ENCODE measurements at places on chromosomes 7 and 10.

GRCh38 chr10:118394301-118395200, 52.4 kb upstream of the FAM204A start:
- DNase-seq: no peak

DNA sequence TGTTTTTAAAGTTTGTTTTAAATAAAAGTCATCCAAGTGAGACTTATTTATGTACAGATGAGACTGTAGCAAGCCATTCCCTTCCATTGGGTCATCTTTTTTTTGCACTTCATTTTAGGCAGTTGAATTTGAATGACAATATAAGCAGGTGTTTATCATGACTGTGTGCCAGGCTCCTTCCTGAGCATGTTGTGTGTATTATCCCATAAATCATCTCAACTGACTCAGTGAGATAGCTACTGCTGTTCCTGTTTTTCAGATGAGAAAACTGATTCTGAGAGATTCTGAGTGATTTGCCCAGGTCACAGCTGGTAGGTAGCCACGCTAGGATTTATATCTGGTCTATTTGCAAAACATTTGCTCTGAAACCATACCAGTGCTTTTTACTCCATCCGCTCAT, 11.7 kb downstream of the TMEM254 start:
- no peak for DNase-seq

GRCh38 chr10:28125701-28126100, 126.8 kb upstream of the ODAD2 start:
- no peak for DNase-seq

DNA sequence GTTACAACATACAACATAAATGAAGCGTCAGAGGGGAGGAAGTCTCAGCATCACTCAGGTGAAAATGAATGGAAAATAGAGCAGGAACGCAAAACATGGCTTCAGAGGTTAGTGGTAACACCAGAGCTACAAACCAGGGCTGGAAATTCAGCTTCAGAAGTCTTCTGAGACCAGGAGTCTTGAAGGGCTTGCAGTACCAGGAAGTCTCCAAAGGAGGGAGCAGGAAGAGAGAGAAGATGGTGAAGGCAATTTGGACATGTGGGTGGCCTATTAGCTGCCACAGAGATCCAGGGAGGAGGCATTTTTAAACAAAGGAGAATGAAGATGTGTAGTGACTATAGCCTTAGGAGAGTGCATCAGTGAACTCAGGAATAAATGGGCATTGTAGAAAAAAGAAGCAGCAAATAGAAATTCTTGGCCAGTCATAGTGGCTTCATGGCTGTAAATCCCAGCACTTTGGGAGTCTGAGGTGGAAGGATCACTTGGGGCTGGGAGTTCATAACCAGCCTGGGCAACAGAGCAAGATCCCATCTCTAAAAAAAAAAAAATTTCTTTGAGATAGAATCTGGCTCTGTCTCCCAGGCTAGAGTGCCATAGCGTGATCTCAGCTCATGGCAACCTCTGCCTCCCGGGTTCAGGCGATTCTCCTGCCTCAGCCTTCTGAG, 9.3 kb upstream of the TET1 start:
- no peak for DNase-seq

DNA sequence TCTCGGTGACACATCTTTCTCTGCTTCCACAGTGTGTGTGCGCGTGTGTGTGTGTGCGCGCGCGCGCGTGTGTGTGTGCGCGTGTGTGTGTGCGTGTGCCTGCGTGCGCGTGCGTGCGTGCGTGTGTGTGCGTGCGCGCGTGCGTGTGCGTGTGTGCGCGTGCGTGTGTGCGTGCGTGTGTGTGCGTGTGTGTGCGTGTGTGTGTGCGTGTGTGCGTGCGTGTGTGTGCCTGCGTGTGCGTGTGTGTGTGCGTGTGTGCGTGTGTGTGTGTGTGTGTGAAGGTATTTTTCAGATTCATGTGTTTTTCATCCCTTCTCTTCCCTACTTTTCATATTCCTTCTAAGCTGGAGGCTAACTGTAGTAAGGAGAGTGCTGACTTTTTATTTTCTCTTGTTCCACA, 148.4 kb downstream of the CREB5 start:
- no peak for DNase-seq

DNA sequence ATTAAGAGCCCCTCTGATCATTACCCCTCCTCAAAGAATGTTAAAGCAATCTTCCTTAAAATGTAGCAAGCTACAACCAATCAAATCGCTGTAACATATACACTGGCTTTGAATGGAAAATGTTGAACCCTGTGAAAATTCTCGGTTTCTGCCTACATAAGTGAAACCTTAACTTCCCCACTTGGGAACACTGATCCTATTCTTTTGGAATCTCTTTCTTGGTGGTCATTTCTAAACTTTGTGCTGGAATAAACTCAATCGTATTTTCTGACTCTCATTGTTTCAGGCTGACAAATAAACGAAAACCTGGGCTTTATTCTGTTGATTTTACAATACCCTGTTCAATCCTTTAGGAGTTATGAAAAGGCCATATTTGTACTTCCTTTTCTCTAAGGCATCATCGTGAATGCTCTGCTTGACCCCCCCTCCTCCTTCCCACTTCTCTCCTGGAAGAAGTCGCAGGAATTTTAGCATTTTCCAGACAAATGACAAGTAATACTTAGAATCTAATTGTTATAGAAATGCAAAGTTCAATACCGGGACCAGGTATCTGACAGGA, 155.1 kb upstream of the FAM13C start:
- no peak for DNase-seq

DNA sequence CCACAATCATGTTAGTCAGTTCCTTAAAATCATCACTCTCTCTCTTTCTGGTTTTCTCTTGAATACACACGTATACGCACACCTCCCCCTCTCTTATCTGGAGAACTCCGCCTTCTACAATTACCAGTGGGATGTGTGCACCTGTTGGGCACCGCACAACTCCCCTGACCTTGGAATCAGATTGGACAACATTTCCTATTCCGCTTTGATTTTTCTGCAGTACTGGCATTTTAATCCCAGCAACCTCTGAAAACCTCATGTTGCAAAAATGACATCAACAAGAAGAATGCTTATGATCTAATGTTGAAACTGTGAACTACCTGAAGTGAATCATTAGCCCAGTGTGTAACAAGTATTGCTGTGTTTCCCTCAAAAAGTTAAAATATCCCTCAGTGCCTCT, 109.6 kb downstream of the KIAA1217 start:
- DNase-seq: no peak

DNA sequence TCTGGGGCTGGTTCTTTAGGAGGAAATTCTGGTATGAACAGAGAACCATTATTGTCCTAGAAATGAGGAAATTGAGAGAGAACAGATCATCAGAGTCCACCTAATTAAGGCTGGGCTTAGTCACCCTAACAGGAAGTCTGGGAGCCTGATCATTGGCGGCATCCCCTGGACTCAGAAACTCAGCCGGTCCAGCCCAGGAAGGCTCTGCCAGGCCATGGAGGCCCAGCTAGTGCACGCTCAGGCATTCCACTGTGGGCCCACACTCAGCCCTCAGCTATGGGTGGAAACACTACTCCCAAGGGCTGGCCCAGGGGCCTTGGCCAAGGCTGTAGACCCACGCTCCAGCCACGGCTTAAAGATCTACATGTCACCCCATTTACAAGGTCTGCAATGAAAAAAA, 109.2 kb downstream of the PTPN20 start:
- DNase-seq: no peak

DNA sequence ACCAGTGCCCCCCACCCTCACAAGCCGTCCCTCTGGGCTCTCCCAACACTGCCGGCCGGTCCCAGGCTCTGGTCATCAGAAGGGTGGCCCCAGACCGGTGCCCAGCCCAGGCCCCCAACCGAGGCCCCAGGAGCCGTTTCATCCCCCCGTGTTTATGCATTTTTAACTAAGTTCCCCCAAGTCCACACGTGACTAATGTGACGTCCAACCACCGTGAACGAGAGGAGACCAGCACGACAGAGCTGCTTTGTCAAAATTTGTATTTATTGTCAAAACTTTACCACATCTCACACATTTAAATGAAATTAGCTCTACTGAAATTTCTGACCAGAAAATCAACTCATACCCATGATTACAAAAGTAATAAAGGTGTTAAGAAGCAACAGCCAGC, 8.6 kb downstream of the VENTX start:
- no peak for DNase-seq

DNA sequence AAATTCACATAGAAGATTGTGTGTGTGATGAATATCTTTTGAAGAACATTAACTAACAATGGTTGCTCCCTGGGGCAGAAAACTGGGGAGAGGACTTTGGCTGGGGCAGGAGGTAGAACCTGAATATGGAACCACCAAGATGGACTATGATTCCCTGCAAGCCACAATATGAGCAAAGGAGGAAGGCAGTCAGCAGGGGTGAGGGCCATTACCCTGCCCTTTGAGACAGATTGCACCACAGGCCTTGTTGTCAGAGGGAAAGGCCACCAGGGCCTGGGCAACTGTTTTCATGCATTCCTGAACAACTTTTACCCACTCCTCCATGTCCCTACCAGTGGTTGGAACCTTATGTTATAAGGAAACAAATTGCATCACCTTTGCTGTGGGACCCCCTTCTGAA, 670.1 kb upstream of the POM121L12 start:
- no peak for DNase-seq

DNA sequence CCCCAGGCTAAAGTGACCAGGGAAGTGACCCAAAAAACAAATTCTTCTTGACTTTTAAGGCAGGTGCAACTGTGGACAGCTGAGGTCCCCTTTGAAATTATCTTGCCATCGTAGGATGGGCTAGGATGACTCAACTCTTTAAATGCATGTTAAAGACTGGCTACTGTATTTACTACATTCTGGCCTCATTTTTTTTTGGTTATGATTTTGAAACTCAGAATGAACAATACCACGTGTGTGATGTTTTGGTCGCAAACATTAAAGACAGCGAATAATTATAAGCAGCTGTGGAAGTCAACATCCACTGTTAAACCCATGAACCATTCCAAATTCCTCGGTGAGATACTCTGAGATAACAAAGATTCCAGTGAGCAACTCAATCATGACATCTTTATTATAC, 1.2 kb upstream of the SLC13A4 start:
- no peak for DNase-seq

DNA sequence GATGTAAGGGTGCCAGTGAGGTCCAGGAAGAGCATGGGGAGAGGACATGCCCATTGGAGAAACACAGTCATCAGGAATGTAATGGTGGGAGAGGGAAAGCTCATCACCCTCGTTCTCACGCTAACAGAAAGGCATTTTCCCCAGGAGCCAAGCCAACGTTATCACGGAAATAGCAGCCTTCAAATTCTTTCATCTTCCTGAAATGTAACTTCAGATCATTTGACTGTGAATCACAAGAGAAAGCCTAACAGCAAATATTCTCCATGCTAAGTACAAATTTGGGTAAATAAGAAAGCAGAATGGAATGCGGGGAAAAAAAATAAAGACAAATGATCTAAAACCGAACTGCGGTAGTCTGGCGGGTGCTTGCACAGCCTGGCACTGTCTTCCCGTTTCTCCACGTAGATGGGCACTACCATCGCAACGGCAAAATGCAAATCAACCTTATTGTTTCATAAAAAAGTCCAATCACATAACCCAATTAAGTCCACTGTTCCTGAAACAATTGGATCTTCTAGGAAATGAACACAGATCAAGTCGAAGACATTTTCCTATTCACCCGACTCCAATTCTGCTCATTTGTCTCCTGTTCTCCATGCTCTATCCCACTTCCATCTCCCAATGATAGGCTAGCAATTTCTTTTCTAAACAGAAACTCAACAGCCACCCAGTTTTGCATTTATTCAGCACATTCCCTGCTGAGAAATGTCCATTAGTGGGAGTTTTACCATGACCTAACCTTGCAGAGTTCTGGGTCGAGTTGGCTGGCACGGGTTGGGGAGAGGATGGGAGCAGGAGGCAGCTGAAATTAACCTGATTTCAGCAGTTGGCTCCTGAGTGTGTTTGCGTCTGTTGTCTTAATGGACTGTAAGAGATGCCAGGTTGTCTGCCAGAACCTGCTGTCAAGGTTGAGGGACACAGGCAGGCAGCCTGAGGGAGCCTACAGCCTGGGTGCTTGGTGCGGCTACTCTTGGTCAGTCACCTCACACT, 74.6 kb upstream of the FRMD4A start:
- no peak for DNase-seq
